ENCODE measurements at places on chromosomes 3 and 15.

- DNase-seq, result no peak
These were observed 1457.1 kb upstream of the GBE1 start for GRCh38 chr3:83218383-83219200.

GRCh38 chr3:30649572-30650318, 43.3 kb downstream of the TGFBR2 start:
- no peak for DNase-seq

- no peak for DNase-seq
These were observed 296.0 kb upstream of the ADAMTS9 start for GRCh38 chr3:64983583-64984359.

GRCh38 chr15:75468913-75469598, 17.6 kb upstream of the SIN3A start:
- DNase-seq, result no peak

DNA sequence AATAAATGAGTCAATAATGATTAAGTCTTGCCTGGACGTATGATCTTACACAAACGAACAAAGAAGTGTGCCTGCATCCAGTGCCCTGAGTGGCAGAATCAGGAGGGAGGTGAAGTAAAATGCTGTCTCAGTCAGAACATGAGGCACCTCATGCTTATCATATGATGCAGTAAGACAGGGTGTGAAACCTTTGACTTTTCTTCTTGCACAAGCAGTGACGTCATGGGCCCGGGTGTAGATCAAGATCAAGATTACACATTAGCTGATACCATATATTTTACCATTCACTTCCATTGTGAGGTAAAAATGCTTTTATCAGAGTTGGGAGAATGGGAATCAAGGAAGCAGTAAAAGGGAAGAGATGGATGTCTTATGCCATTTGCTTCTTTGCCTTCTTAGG, 291.6 kb upstream of the PLSCR5 start:
- DNase-seq, result no peak

- DNase-seq, result no peak
These were observed 5.6 kb downstream of the FES start for GRCh38 chr15:90889736-90890456.

DNA sequence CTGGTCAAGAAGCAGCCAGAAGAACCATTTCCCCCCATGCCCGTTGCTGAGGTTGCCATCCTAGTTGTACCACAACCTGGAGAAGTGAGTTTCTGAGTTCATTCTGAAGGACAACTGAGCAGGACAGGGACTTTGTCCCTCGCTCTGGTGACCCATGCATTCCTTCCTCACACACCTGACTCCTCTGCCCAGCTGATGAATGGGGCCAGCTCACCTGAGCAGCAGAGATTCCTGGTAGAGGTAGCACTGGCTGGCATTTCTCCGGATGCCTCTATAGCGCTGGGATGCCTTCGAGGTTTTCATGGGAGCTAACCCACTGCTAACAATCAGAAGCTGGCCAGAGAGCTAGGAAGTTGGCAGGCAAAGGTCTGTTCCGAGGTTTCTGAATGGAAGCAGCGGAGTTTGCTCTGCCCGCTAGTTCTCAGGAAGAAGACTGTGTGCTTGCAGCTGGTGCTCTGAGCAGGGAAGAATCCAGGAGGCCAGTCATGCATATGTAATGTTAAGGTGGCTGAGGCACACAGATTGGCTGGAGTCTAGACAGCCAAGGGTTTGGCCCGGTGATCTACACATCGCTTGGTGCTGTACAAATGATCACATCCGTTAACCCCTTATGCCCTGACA, at the start of gene TMC3:
TSS of gene TMC3 (minus strand) at position 439 of the 621 bp plus-strand sequence. CDS start at position 303, 136 bp downstream.
- DNase-seq, result no peak

- DNase-seq, result no peak
These were observed 14.2 kb upstream of the CAND2 start for GRCh38 chr3:12782172-12782815.

GRCh38 chr3:62686503-62687294, 188.5 kb downstream of the CADPS start:
- DNase-seq, result no peak

- DNase-seq, result no peak
These were observed 113.0 kb upstream of the MME start for GRCh38 chr3:154967090-154967489.

GRCh38 chr3:197068077-197068476, 38.5 kb upstream of the MELTF start:
- DNase-seq, result no peak

DNA sequence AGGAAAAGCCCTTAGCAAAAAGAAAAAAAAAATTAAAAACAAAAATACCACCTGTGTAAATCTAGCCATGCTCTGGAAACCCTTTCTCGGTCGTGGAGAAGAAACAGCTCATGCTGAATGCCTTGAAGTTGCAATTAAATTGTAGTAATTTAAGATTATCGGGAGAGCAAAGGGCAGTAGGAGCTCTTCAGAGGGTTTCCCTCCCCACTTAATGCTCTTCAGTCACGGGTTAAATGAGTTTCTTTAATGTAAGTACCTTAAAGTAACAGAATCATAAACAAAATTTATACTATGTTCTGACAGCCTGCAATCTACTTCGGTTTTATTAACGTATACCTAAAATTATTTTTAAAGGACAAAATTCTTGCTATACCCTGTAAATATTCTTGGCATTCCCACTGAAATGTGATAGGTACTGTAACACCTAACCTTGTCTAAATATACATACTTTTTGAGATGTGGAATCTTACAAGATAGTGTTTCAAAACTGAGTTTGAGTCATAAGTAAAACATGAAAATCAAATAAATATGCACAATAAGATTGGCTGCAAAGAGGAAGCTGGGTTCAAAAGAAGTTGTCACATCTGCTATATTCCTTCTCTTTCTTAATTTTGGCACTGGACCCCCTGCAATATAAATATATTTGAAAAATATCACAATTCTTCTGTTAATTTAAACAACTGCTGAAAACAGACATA, 5.3 kb downstream of the FOXP1 start:
- no peak for DNase-seq

DNA sequence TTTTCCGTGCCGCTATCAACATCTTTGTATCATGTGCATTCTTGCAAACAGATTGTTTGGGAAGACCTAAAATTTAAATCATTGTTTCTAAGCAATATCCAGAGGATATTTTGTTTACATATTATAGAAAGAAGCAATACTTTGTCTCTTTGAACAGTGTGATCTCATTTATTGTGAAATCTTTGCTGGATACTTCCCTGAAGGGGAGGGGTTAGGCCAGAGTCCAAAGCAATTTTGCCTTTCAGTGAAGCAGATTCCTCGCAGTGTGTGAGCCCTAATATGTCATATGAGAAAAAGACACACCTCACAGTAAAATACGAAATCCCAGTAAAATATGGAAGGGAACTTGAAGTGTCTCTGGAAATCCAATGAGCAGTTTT, 158.7 kb upstream of the SLCO3A1 start:
- DNase-seq, result no peak

- DNase-seq, result no peak
These were observed 456.3 kb downstream of the GABRG3 start for GRCh38 chr15:27427276-27427675.

- DNase-seq, result no peak
These were observed 19.1 kb upstream of the LPP start for GRCh38 chr3:188134856-188135255.

- DNase-seq, result no peak
These were observed 10.3 kb upstream of the MCF2L2 start for GRCh38 chr3:183438735-183439134.

DNA sequence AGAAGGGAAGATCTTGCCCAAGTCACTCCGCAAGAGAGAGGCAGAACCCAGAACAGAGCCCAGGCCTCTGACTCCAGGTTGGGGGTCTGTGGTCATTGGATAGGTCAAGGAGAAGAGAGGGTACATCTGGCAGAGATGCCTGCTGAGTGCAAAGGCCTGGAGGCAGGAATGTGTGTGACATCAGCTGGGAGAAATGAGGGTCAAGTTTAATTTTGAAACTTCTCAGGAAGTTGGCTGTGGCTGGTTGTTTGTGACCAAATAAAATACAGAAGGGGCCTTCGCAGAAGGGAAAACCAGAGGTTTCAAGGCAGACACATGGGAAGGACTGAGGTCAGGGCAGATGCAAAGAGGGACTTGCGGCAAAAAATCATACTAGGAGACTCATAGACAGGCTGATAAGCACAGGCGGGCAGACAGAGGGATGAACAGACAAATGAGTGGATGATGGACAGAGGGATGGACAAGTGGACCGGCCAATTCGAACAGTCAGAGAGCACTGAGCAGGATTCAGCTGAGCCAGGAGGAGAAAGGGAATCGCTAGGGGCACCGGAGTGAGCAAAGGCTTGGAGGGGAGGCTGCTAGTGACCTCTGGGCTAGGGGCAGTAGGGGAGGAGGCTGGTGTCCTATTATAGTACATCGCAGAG, 28.8 kb upstream of the CACNA2D2 start:
- DNase-seq, result no peak

GRCh38 chr3:60017631-60018030, 967.8 kb upstream of the CFAP20DC start:
- peak; percentile 44 for DNase-seq

- no peak for DNase-seq
These were observed 134.5 kb upstream of the AADACL2 start for GRCh38 chr3:151599103-151599672.

GRCh38 chr3:43994657-43995546, 246.8 kb upstream of the TOPAZ1 start:
- DNase-seq, result peak; percentile 26

GRCh38 chr3:110664148-110664547, 407.5 kb upstream of the NECTIN3 start:
- no peak for DNase-seq

- DNase-seq, result no peak
These were observed 357.4 kb downstream of the GAP43 start for GRCh38 chr3:115980709-115981108.

- no peak for DNase-seq
These were observed 35.2 kb downstream of the FNDC3B start for GRCh38 chr3:172074586-172074985.

DNA sequence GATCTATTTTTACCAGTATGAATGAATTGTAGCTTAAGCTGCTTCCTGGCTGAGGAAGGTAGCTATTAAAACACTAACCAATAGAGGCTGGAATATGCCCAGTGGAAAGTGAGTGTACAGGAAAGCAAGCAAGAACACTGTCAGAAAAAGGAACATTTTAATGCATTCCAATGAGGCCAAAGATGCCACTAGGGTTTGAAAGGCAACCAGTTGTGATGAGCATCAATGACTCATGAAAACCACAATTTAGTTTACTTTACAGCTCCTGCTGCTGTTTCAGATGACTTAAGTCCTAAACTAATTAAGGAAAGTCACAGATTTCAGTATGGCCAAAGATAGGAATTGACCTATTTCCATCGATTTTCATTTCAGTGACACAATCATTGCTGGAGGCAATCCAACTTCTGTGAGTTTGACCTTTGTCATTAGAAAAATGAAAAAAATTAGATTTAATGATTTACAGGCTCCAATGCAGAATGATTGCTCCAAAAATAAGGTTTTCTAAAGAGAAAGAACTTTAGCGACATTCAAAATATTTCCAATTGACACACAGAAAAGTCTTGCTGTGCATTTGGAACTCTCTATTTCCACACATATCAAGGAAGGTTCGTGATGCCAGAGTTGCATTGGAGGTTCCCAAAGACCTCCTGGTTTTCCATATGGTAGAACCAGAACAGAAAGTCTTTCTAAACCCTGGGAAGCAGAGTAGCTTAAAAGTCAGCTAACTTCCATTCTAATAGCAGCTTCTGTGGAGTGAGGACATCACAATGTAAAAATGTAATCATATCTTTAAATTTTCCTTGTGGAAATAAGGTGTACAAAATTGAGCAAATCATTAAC, 103.0 kb downstream of the SUCNR1 start:
- no peak for DNase-seq

- DNase-seq, result no peak
These were observed 216.2 kb upstream of the THBS1 start for GRCh38 chr15:39364721-39365120.

DNA sequence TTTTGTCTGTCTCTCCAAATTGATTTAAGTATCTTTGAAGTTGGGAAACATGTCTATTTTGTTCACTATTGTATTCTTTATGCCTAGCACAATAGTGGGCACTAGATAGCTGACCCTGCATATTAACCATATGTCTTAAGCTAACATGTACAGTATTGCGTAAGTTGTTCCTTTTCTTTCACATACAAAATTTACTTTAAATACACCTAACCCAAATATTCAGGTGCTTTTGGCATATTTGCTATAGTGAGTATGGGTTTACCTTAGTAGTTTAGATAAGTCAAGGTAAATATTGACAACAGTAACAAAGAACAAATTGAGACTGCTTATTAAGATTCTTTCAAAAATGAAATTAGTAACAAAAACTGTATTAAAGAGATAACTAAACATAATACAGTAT, 50.9 kb downstream of the NRG4 start:
- DNase-seq, result no peak

- DNase-seq, result no peak
These were observed 12.1 kb upstream of the CNBP start for GRCh38 chr3:129195731-129196256.

- no peak for DNase-seq
These were observed 55.4 kb upstream of the PIAS1 start for GRCh38 chr15:67998599-67999133.

- DNase-seq, result no peak
These were observed 99.7 kb downstream of the TIGIT start for GRCh38 chr3:114393367-114394072.

- DNase-seq, result no peak
These were observed 1.3 kb downstream of the AQP9 start for GRCh38 chr15:58139276-58139988.

DNA sequence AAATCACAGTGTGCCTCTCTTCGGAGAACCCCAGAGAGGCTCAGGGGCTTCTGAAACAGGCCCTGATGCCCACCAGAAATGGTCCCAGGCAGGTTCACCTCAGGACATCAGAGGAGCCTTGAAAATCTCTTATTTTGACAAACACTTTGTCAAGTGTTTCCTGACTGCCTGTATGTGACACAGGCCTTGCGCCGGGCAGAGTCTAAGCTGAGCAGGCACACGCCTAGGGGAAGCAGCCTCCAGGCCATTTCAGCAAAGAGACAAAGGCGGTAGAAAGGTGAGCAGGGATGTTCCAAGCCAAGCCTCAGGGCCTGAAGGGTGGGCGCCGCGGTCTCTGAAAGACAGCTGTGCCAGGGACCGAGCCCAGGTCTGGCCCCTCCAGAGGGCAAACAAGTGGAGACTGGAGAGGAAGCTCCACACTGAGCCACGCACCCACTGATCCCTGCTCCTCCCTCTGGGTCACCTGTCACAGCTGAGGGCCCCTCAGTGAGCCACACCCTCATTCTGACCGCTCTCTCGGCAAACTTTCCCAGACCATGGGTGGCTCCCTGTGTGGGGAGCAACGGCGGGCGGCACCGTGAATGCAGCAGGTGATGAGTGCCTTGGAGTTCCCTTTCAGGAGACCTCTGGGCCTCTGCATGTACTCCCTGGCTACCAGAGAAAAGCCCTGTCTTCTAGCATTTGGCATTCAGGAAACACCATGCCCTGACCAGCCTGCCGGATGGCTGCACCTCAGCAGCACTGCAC, 136.1 kb downstream of the ADAMTS17 start:
- no peak for DNase-seq

DNA sequence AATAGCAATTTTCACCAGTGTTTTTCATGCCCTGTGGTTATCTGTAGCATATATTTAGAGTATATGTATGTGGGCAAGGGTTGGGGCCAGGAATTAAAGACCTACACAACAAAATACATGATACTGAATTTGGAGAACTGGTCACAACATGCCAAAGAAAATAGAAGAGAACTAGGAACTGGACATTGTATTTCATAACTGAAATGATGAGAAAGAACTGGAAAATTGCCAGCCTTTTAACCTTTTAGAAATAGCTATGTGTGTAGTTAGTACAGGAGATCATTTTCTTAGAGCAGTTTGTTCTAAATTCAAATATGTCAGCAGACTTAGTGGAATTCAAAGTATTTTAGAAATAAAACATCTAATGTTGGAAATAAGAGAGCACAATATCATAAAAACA, 227.1 kb upstream of the CGNL1 start:
- DNase-seq, result no peak

GRCh38 chr15:79834495-79834894, 62.3 kb downstream of the MTHFS start:
- DNase-seq, result no peak

All from activated naive CD8-positive, alpha-beta T cell treated with anti-CD3 and anti-CD28 coated beads, Interleukin-2, amount 50 U/mL, for 24 hours (primary cell).